ENCODE measurements at places on chromosomes 11 and 22. TPM values are rescaled to one million over a fixed set of nuclear protein-coding genes. Genes with fewer than 3 reads are reported as not detected.
A peak's percentile ranks its signal among the peaks of the same experiment; 100 is the strongest.

DNA sequence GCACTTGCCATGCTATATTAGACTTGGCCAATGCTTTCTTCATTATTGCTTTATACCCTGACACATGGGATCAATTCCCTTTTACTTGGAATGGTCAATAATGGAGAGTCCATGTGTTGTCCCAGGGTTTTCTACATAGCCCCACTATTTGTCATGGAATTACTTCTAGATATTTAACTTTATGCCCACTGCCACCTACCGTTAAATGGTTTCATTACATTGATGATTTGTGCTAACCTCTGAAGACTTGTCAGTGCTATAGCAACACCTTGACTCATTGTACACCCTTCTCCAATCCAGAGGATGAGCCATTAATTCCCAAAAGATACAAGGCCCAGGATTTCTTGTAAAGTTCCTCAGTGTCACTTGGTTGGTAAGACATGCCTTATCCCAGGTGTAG lies 31.4 kb upstream of the SLC22A25 start:
- no peak for DNase-seq

- DNase-seq = no peak
Observed at GRCh38 chr11:64802370-64803157, 450 bp downstream of the MAP4K2 start.

DNA sequence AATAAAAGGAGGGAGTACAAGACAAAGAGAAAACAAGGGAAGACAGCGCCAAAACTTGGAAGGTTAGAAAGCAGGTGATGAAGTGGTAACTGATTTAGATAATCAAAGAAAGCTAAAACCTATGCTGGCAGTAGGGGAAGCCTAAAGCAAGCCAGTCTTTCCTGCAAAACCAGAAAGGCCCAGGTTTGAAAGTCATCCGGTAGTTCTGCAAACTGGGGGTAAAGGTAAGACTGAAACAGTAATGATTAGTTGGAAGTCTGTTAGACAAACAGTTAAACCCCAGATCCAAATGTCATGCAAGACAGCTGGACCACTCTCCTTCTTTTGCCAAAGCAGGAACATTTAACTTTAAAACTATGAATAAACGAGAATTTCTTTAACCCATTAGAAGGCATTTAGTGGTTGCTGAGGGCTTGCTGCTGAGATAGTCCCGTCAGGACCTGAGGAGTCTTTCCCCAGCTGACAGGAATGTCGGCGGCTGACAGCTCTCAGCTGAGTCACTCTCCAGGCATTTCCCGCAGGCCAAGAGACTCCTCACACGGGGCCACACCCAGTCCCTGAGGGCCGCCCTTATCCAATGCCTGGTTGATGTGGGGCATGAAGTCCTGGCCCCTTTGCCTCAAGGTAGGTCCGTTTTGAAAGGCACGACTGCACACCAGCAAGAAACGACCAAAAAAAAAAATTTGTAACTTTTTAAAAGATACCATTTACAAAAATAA lies 36.3 kb upstream of the CFAP300 start:
- no peak for DNase-seq

GRCh38 chr11:44766112-44766971 lies 39.6 kb downstream of the TSPAN18 start:
- DNase-seq = no peak

GRCh38 chr22:16961477-16962186 lies 46.4 kb downstream of the GAB4 start:
- no peak for DNase-seq

DNA sequence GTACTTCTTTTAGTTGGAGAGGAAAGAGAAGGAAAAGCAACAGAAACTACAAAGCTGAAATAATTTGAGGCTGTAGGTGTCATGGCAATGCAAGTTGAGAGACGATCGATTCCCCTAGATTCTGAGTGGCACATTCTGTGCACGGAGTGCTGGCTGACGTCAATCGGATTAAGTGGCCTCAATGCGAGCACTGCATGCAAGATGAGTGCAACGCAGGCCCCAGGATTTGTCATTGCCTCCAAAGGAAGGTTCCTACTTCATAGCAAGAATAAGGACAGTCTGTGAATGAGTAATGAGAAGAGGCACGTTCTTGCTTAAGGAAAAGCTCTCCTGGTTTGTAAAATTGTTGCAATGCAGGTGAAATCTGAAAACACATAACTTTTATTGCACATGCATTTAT lies 892.4 kb downstream of the KCNA4 start:
- no peak for DNase-seq

DNA sequence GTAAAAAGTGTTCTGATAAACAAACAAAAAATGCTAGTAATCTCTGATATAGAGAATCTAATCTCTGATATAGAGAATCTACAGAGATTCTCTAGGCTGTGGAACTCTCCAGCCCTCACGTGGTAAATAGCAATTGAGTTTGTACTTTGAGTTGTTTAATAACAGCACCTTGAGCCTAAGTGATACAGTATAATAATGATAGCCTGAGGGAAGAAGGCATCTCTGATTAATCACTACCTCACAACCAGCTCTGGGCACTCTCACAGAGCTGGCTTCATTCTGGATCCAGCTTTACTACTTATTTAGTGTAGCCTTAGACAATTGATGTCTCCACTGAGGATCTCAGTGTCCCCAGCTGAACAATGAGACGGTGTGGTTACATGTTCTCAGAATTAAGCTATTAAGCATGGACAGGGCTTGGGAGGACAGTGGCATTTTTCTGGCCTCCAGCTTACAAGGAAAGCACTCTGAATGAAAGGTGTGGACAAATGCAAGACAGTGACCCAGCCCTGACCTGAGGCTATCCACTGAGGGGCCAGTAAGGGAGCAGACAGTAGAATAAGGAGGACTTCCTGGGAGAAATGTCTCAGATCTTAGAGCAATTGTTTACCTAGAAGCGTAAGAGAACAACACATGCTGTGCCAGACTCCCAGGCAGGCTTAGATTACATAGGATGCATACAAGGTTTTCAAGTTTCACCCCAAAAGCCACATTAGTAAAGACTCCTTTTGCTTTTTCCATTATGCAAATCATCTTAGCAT lies 88.7 kb upstream of the DRD2 start:
- no peak for DNase-seq

- no peak for DNase-seq
Observed at GRCh38 chr11:111765320-111765983, 737 bp downstream of the PPP2R1B start.

- no peak for DNase-seq
Observed at GRCh38 chr22:49810363-49811019, 17.2 kb downstream of the BRD1 start.

- DNase-seq = peak; percentile 65
Observed at GRCh38 chr11:27028561-27028965, 12.1 kb upstream of the BBOX1 start.

- DNase-seq = no peak
Observed at GRCh38 chr11:10640308-10640707, 53.2 kb downstream of the IRAG1 start.

Gene NPTXR
- polyA plus RNA-seq = 4.1 TPM

Gene DSCAML1
- 2.9 TPM for polyA plus RNA-seq

Gene SESN3
- 67.0 TPM for polyA plus RNA-seq

Gene CD6
- polyA plus RNA-seq = 2.5 TPM

Gene ADAMTS15
- 65.7 TPM for polyA plus RNA-seq

Gene MRPL23
- 51.8 TPM for polyA plus RNA-seq
